Glutamatergic neuron (in vitro differentiated cells): ENCODE measurements at places on chromosomes 1 and 21. TPM values are rescaled to one million over a fixed set of nuclear protein-coding genes. Genes with fewer than 3 reads are reported as not detected.

ATP1A4 gene
- total RNA-seq, result not detected

MRAP gene
- not detected for total RNA-seq

TSPAN2 gene
- total RNA-seq, result 11.2 TPM

KNCN gene
- total RNA-seq, result not detected

TNFRSF18 gene
- 3.0 TPM for total RNA-seq

ABCD3 gene
- total RNA-seq, result 26.0 TPM

STX12 gene
- total RNA-seq, result 47.7 TPM

CD1B gene
- total RNA-seq, result not detected

RNU1-3 gene
- 3,598 TPM for total RNA-seq

TMOD4 gene
- 0.76 TPM for total RNA-seq
